ENCODE measurements at places on chromosomes 7 and 10.

GRCh38 chr7:106041140-106041717 lies 70.9 kb downstream of the SYPL1 start:
- no peak for DNase-seq

GRCh38 chr7:29955799-29956486 lies 33.7 kb downstream of the SCRN1 start:
- no peak for DNase-seq

DNA sequence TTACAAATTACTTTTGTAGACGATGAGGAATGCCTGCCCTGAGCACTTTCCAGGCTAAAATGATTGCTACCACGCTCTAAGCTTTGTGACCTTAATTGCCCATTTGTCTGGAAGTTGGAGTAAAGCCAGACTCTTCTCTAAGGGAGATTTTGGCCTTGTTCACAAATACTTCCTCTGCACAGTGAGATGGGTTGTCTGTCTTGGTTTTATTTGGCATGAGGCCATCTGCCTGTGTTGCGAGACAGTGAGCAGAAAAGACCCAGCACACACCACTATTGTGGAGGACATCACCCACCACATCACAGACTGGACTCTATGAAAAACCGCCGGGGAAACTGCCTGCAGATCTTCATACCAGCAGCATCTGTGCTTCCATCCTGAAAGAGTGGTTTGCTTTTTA lies 138.4 kb downstream of the BICC1 start:
- DNase-seq = no peak

GRCh38 chr10:5089865-5090264 lies 4.3 kb upstream of the AKR1C3 start:
- DNase-seq = no peak

- DNase-seq = no peak
Observed at GRCh38 chr7:102155821-102156441, 130.7 kb upstream of the SH2B2 start.
